Renal cortical epithelial cell (primary cell): ENCODE measurements at places on chromosomes 13 and 19.

DNA sequence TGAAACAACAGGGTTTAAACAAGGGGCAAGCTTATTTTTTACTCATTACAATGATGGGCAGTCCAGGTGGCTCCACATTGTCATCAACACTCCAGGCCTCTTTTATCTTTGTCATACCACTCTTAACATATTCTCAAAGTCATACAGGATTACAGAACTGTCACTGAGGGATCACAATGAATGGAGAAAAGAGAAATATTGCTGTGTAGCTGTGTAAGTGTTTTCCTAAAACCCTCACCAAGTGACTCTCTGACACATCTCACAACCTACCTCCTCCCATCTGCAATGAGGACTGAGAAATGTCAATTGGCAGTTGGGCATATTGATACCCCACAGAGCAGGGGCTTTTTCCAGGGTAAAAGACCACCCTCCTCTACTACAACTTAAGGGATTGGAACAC, 562.1 kb downstream of the TBC1D4 start:
- DNase-seq = no peak

- DNase-seq = no peak
Observed at GRCh38 chr19:3670796-3671679, 29.2 kb downstream of the PIP5K1C start.

GRCh38 chr13:112142401-112142930, 75.5 kb downstream of the SOX1 start:
- DNase-seq = no peak

- DNase-seq = no peak
Observed at GRCh38 chr19:33767898-33768413, 28.7 kb upstream of the KCTD15 start.

DNA sequence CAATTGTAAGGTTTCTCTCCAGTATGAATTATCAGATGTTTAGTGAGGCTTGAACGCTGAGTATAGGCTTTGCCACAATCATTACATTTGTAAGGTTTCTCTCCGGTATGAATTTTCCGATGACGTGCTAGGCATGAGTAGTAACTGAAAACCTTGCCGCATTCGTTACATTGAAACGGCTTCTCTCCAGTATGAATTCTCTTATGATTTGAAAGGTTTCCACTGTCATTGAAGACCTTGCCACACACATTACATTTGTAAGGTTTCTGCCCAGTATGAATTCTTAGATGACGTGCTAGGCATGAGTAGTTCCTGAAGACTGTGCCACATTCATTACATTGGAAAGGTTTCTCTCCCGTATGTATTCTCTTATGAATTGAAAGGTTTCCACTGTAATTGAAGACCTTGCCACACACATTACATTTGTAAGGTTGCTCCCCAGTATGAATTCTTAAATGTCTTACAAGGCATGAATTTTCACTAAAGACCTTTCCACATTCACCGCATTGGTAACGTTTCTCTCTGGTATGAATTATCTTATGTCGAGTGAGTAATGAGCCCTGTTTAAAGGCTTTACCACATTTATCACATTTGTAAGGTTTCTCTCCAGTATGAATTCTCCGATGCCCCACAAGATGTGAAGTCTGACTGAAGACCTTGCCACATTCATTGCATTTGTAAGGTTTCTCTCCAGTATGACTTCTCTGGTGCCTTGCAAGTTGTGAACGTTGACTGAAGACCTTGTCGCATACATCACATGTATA, 15.6 kb downstream of the ZNF836 start:
- DNase-seq = no peak

DNA sequence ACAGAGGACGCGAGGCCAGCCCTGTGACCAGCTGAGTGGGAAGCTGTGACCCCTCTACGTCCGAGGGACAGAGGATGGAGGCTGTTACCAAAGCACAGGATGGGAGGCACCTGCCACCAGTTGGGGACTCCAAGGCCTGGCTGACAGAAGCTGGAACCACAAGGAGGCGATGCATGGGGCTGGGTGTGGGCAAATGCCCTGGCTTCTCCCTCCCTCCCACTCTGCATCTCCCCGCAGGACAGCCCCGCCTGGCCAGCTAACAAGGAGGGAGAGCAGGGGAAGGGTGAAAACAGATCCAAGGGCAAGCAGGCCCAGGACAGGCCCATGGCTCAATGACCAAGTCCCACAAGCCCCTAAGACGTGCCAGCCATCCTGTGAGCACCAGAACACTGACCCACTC, 28.6 kb downstream of the AKT2 start:
- DNase-seq = no peak

DNA sequence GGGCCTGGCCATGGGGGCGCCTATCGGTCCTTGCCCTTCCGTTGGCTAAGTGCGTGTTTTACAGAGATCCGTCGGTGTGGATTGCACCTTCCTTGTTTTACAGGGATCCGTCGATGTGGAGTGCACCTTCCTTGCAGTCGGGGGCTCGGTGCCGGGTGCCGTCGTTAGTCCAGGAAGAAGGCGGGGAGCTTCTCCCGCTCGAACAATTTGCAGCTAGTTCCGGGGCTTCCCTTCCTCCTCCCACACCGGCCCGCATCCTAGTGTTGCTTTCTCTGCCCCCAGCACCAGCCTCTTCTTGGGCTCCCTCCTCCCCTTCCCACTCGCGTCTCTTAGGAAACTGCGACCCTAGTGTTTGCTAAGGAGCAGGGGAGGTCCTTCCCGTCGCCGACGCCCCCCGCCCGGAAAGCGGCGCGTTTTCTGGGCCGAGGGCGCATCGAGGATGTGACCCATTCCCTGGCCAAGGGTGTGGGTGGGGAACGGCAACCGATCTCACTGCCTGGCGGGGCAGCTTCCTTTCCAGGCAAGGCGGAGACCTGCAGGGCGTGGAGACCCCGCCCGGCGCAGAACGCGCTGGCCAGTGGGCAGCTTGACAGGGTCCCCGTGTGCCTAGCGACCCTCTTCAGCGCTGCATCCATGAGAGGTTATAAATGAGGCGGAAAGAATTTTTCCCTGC, 75.7 kb upstream of the ZNF91 start:
- no peak for DNase-seq

GRCh38 chr13:29737061-29737460, 113.4 kb downstream of the UBL3 start:
- DNase-seq = peak; percentile 92

GRCh38 chr19:48988860-48989259, 4.2 kb downstream of the GYS1 start:
- DNase-seq = no peak

- DNase-seq = peak; percentile 59
Observed at GRCh38 chr13:45704854-45705695, 3.0 kb downstream of the CBY2 start.

DNA sequence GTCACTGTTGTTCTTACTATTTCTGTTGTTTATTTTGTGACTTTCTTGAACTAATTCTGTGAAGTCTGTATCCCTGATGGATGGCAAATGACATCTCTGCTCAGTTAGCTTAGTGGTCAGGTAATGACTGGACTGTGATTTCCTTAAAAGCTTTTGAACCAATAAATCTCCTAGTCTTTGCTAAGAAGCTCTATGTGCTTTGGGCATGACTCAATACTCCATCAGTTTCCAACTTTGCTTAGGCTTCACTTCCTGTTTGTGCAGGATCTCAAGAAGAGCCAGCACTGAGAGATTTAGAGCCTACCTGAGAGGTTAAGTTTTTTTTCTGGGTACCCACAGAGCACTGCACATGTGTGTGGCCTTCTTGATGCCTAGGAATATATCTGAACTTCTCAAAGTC, 329.7 kb upstream of the HTR2A start:
- DNase-seq = no peak

- no peak for DNase-seq
Observed at GRCh38 chr13:113652404-113653263, 5.4 kb downstream of the ATP4B start.

- DNase-seq = peak; percentile 47
Observed at GRCh38 chr19:17205237-17206140, 9.7 kb upstream of the USE1 start.
